Stimulated activated CD8-positive, alpha-beta memory T cell treated with anti-CD3 and anti-CD28 coated beads, Interleukin-7, amount 100 ng/mL, for 48 hours (primary cell): ENCODE measurements at places on chromosomes 4 and X.
A peak's percentile ranks its signal among the peaks of the same experiment; 100 is the strongest.

DNA sequence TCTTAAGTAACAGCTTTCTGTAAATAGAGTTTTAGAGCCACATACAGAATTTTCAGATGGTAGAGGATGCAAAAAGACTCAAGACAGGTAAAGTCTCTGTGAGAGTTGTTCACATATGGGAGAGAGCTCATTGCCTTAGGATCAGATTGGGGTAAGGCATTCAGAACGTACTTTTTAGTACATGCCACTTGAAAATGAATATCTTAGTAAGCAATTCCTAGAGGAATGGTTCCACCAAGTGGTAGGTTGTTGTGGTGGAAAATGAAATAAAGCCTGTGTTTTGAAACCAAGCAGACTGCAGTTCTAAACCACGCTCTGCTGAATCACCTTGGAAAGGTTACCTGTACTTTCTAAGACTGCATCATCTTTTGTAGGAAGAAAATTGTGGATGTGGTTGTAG, 547.0 kb upstream of the LCORL start:
- no peak for DNase-seq

DNA sequence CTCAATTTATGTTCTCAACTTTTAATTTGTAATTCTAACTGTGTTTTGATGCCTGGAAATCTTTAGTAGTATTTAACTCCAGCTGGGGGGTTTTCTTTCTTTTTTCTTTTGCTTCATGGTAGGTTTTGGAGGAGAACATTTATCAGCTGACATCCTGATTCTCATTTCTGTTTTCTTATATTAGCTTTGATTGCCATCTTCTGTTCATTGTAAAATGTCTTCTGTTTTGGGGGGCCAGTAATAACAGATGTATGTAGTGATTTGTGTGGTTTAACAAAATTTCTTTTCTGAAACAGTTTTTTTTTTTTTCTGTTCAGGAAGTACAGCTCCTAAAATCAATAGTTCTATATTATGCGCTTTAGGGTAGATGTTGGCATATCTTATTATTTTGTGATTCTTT, 182.2 kb downstream of the GABRB1 start:
- no peak for DNase-seq

- DNase-seq: no peak
Measured at GRCh38 chr4:99826016-99826415, 9.4 kb downstream of the DAPP1 start.

GRCh38 chr4:19971829-19972228, 279.9 kb upstream of the SLIT2 start:
- DNase-seq: no peak

DNA sequence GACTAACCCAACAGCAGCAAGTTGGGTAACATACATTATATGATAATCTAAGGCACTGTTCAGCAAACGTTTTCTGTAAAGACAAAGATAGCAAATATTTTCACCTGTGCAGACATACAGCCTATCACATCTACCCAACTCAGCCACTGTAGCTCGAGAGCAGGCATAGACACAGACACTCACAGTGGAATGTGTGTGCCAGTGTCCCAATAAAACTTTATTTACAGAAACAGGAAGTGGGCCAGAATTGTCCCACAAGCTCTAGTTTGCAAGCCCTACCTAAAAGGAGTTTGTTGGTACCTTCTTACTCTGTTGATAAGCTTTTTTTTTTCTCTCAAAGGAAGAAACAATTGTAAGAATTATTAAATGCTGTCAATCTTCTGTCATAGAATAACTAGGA, 11.9 kb upstream of the FAM9A start:
- no peak for DNase-seq

- no peak for DNase-seq
Measured at GRCh38 chr4:169098054-169098497, 88.0 kb upstream of the CBR4 start.

DNA sequence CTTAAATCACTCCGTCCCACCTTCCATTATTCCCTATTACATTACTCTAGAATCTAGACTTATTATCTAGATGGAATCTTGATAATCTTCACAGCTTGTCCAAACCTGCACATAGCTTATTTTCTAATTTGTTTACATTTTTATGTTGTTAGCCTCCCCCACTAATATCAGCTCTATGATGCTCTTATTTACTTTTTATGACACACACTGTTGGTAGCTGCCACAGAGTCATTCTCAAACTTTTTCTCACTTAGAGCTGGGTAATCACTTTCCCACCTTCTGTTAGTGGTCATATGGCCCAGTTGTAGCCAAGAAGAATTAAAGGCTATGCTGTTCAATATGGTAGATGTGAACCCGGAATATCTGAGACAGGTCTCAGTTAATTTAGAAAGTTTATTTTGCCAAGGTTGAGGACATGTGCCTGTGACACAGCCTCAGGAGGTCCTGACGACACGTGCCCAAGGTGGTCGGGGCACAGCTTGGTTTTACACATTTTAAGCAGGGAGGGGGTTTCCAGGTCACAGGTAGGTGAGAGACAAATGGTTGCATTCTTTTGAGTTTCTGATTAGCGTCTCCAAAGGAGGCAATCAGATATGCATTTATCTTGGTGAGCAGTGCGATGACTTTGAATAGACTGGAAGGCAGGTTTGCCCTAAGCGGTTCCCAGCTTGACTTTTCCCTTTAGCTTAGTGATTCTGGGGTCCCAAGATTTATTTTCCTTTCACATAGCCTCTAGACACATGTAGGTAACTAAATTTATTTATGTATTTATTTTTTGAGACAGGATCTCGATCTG, 7.0 kb upstream of the ADGRA3 start:
- DNase-seq: no peak

DNA sequence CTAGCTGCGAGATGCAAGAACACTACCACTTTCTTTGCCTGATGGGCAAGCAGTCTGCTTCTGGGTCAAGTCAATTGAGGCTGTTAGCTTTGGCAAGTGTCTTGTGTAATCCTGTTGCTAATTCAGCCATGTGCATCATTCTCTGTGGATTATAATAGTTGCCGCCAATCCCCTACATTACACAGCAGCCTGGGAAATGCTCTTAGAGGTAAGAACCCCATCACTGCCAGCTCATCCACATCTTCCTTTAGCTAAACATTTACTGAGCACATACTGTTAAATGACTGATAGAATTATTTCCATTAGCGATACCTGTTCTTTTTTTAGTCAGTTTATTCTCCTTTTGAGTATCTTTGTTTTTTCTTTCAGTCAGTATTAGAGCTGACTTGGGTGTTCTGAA, 116.2 kb downstream of the CBR4 start:
- DNase-seq: no peak

DNA sequence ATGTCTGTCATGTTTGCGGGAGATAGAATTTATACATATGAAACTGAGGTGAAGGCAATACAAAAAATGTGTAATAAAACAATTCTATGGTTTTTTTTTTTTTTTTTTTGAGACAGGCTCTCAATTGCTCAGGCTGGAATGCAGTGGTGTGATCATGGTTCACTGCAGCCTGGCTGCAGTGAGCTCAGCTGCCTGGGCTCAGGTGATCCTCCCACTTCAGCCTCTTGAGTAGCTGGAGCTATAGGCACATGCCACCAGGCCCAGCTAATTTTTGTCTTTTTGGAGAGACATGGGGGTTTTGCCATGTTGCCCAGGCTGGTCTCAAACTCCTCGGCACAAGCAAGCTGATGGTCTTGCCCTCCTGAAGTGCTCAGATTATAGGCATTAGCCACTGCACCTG, 10.1 kb downstream of the RADX start:
- DNase-seq: no peak

GRCh38 chr4:70741867-70742658, 20.3 kb downstream of the RUFY3 start:
- DNase-seq: no peak

GRCh38 chr4:56426273-56426672, 9.1 kb downstream of the PPAT start:
- DNase-seq: no peak

DNA sequence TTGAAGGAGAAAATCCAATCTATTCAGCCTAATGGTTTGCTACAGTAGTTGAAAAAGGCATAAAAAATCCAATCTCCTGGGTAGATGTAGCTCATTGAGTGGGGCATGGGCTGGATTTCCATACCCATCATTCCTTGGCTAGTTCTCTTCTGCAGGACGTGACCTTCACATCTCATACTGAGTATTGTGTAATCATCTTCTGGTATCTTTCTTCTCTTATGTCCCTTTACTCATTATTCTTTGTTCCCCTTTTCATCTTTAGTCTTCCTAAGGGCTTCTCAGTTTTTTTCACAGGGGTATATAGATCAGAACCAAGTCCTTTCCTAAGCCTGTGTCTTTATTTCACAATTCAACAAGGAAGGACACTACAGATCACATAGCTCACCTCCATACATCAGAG, 727.6 kb upstream of the MAGEB2 start:
- no peak for DNase-seq

DNA sequence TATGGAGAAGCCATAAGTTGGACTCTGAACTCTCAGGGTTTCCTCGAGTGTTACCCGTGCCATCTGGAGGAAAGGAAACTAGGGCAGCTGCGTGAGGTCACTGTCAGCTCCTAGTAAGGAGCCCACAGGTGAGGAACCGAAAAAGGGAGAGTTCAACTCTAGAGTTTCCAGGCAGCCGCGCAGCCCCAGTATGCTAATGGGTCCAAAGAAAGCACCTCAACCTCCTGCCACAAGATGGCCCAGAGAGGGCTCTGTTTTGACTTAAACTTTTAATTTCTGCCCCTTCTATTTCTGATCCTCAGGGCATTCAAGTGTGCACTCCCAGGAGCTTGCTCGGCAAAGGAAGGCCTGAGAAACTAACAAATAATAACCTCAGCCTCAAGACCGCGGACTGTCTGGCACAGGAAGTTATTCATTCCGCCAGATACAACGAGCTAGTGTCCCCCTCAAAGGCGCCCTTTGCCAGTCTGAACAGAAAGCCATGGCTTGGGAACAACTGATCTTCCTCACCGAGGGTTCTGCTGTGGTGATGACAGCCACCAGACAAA, 13.9 kb downstream of the SCARB2 start:
- no peak for DNase-seq

GRCh38 chr4:137664046-137664387, 131.7 kb upstream of the PCDH18 start:
- no peak for DNase-seq

DNA sequence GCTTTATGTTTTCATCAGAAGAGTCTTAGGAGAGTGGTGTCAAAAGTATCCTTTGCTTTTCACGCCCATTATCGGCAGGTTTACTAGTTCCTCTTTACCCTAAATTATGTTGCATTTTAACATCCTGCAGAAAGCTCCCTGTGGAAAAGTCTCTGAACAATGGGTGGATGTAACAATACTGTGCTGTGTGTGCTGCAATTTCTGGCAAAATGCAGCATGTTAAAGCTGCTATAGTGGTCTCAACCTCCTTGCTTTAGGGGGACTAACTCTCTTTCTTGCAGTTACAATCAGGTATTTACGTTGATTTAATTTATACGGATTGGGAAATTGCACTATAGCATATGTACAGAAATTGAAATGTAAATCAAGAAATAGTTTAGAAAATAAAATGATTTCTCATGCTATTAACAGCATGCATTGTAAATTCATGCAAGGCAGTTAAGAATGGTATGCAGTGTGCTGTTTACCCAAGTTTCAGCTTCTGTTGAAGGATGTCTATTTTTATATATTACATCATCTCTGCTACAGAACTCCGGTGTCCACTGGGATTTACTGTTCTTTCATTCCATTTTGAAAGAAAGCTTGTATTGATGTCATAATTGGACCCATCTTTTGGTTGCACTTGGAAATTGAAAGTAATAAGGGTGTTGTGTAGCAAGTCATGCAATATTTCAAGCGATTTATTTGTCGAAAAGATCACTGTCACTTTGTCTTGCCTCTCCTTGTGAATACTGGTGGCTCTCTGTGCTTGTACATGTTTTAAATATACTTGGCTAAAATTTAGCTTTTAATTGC, 145.7 kb downstream of the RAPGEF2 start:
- no peak for DNase-seq

DNA sequence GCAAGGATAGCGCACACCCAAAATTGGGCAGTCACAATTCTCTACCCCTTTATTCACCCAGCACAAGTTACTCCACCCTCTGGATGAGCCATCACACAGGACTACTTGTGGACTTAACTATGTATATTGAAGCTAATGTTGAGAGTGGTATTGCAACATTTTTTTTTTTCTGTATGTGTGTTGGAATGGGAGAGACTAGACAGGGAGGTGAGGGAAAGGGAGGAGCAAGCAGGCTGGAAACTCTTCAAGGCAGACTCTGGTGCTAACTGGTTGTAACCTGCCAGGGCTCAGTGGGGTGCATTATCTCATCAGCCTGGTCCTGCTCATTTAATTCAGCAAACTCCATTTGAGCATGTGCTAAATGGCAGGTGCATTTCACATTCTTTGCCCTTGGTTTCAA, 18.4 kb upstream of the CWH43 start:
- DNase-seq: no peak

- DNase-seq: no peak
Measured at GRCh38 chr4:55753856-55754255, 65.7 kb upstream of the EXOC1L start.

- no peak for DNase-seq
Measured at GRCh38 chr4:156961196-156962057, 10.2 kb downstream of the PDGFC start.

DNA sequence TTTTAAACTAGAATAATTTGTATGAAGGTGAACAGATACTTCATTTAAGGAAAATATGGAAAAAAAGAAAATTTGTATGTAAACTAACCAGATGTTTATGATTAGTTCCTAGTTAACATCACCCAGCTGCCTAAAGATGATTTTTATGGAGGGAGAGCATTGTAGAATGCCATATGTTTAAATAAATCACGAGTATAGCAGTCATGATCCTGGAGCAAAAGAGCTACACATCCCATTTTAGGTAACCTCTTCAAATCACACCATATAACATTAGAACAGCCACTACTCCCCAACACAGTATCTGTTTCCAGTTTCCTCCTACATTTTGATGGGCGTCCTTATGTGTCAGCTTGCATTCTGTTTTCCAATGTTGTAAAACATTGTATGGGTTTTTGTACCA, 571.9 kb upstream of the FAM241A start:
- no peak for DNase-seq

DNA sequence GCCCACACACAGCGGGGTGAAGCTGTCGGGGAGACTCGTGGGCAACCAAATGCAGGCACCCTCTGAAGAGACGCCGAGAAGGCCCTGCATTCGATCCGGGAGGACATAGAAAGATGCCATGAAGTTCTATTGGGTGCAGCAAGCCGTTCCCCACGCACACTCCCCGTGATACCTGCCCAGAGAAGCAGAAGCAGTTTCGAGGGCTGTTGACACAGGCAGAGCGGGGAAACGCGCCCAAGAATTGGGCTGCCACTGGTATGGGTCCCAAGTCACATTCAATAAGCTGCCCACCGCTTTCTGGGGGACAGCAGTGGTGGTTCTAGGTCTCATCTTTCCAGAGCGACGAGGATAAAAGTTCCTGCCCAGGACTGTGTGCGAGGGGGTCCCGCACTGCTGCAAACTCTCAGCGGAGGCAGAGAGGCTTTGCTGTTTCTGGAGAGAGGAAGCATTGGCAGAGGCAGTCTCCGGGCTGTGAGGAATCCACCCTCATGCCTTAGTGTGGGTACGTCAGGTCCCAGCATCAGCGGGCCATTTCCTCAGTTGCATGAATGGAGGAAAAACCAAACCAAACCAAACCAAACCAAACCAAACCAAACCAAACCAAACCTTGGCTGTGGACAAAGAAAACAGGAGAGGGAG, 10.1 kb downstream of the PITX2 start:
- DNase-seq: no peak

GRCh38 chr4:4330794-4331193, 40.7 kb downstream of the ZBTB49 start:
- no peak for DNase-seq

GRCh38 chr4:78720994-78721677, 55.0 kb upstream of the BMP2K start:
- DNase-seq: peak; percentile 6
